CD4-positive, CD25-positive, alpha-beta regulatory T cell (primary cell): ENCODE measurements at places on chromosomes 6 and 20. TPM values are rescaled to one million over a fixed set of nuclear protein-coding genes. Genes with fewer than 3 reads are reported as not detected.

HFE gene
- 2.5 TPM for polyA plus RNA-seq

DNA sequence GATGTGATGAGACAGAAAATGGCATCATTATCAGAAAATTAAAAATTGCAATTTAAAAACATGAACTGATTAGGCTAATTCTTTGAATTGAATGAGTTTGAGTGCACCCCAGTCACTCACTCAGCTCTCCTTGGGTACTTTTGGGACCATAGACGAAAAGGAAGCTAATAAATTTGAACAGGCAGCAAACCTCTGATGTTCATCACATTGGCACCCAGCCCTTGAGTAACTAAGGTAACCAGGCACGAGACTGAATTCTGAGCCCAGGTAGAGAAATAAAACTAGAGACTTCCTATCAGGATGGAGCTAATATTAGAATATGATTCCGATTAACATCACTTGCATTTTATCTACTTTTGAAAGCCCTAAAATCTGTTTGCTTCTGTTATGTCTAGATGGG lies 80.9 kb upstream of the ISM1 start:
- no peak for DNase-seq
- H3K27ac ChIP-seq, result no peak overlapping the region
- no peaks in the 10 kb centered on the region for H3K4me1 ChIP-seq
- H3K4me3 ChIP-seq, result no peak overlapping the region
- H3K27me3 ChIP-seq, result no peaks in the 10 kb centered on the region
- H3K36me3 ChIP-seq, result no peaks in the 10 kb centered on the region

DNA sequence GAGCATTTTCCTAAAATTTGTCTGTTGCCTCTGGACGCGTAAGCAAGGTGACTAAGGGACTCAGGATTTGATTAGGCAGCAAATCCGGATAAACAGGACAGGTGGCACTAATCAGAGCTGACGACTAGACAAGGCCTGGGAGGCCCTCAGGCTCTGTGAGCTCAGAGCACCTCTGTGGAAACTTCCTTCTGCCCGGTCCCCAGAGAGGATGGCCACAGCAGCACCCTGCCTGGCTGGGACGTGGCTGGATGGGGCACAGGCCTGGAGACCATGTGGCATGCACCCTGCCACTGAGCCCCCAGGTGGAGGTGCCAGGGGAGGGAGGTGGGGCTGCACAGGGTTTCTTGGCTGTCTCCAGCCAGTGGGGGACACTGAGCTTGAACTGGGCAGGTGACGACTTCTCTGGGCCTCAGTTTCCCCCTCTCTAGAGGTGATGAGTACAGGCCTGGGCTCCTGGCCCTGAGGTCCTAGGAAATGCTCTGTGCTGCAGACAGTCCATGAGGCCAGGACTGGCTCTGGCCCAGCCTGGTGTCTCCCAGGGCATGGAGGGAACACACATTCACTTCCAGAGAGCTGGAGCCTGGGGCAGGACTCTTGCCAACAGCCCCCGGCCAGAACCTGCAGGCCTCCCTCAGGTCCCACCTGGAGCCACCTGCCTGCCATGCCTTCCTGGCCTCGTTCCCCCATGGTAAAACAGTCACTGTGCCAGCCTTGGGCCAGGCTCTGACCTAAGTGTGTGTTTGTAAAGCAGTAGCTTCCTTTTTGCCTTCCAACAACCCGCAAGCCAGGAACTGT lies 39.6 kb upstream of the STX16 start:
- no peaks in the 10 kb centered on the region for H3K4me1 ChIP-seq
- H3K4me3 ChIP-seq, result no peak overlapping the region
- H3K27me3 ChIP-seq, result no peaks in the 10 kb centered on the region
- DNase-seq, result no peak

GRCh38 chr6:119277052-119277451 lies 72.5 kb downstream of the MAN1A1 start:
- no peaks in the 10 kb centered on the region for H3K36me3 ChIP-seq
- no peak overlapping the region for H3K4me3 ChIP-seq
- H3K27me3 ChIP-seq, result no peaks in the 10 kb centered on the region
- H3K27ac ChIP-seq, result no peak overlapping the region
- DNase-seq, result no peak

DNA sequence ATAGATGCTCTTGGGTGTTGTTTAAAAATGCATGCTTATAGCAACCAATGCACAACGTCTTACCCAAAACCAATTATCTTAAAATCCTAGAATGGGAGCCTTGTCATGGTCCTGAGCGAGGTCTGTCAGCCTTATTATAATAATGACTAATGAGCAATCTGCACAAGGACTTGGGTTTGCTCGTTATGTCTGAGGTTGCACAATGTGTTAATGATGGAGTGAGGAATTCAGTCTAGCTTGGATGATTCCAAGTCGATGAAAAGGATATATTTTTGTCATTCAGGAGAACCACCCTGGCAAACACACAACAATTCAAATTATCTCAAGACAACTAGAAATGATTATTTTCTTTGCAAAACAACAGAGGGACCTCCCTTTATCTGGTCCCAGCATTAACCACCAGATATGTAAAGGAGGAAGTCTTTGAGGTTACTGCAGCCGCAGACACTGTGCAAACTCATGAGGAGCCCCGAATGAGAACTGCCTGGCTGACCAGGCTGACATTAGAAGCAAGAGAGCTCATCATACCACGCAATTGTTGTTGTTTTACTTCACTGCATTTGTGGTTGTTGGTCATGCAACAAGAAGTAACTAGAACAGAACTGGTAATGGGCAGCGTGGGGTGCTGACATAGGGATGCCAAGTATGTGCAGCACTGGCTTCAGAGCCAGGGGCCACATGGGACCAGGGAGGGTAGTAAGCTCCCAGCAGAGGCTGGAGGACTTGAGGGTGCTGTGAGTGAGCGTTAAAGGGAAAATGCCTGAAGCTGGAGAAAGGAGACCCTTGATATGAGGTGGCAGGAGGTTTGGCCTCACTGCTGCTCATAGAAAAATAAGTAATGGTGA lies 488.3 kb downstream of the CDH26 start:
- H3K4me3 ChIP-seq, result no peak overlapping the region
- H3K4me1 ChIP-seq, result peaks cover 9% of the 10 kb centered on the region
- H3K27ac ChIP-seq, result no peak overlapping the region
- DNase-seq, result no peak
- no peaks in the 10 kb centered on the region for H3K36me3 ChIP-seq

DNA sequence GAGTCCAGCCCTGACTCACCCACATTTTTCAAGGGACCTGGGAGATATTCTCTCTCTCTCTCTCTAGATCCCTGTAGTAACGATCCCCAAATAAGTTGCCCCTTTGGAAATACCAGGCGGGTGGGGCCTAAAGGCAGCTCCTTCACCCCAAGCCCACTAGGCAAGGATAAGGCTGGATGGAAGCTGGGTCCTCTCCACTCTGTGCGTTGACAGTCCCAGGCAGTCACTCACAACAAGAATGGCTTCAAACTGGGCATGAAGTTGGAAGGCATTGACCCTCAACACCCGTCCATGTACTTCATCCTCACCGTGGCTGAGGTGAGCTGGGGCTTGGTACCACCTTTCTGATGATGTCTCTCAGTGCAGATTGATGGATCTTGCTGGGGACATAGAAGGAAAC lies 21.6 kb downstream of the L3MBTL1 start:
- H3K36me3 ChIP-seq, result no peaks in the 10 kb centered on the region
- DNase-seq, result no peak
- H3K27me3 ChIP-seq, result no peaks in the 10 kb centered on the region
- H3K27ac ChIP-seq, result no peak overlapping the region
- no peak overlapping the region for H3K4me3 ChIP-seq
- H3K4me1 ChIP-seq, result no peaks in the 10 kb centered on the region

PLG gene
- not detected for polyA plus RNA-seq

TAGAP gene
- polyA plus RNA-seq, result 105 TPM

GRCh38 chr6:4603291-4603690 lies 172.9 kb upstream of the CDYL start:
- no peaks in the 10 kb centered on the region for H3K27me3 ChIP-seq
- no peak overlapping the region for H3K4me3 ChIP-seq
- H3K27ac ChIP-seq, result no peak overlapping the region
- H3K4me1 ChIP-seq, result no peaks in the 10 kb centered on the region
- H3K36me3 ChIP-seq, result no peaks in the 10 kb centered on the region
- DNase-seq, result no peak

SRMS gene
- not detected for polyA plus RNA-seq

GRCh38 chr6:83369692-83370091 lies 61.2 kb downstream of the ME1 start:
- no peaks in the 10 kb centered on the region for H3K4me1 ChIP-seq
- H3K27me3 ChIP-seq, result no peaks in the 10 kb centered on the region
- H3K27ac ChIP-seq, result no peak overlapping the region
- no peak for DNase-seq

GRCh38 chr6:109165392-109165974 lies 70.2 kb downstream of the CEP57L1 start:
- DNase-seq, result no peak
- H3K27ac ChIP-seq, result no peak overlapping the region
- no peaks in the 10 kb centered on the region for H3K36me3 ChIP-seq
- no peaks in the 10 kb centered on the region for H3K4me1 ChIP-seq

NMBR gene
- not detected for polyA plus RNA-seq

GRCh38 chr6:2037237-2037926 lies 208.0 kb downstream of the GMDS start:
- peaks cover 19% of the 10 kb centered on the region for H3K4me1 ChIP-seq
- no peaks in the 10 kb centered on the region for H3K27me3 ChIP-seq
- no peak for DNase-seq
- H3K36me3 ChIP-seq, result no peaks in the 10 kb centered on the region
- no peak overlapping the region for H3K4me3 ChIP-seq

DNA sequence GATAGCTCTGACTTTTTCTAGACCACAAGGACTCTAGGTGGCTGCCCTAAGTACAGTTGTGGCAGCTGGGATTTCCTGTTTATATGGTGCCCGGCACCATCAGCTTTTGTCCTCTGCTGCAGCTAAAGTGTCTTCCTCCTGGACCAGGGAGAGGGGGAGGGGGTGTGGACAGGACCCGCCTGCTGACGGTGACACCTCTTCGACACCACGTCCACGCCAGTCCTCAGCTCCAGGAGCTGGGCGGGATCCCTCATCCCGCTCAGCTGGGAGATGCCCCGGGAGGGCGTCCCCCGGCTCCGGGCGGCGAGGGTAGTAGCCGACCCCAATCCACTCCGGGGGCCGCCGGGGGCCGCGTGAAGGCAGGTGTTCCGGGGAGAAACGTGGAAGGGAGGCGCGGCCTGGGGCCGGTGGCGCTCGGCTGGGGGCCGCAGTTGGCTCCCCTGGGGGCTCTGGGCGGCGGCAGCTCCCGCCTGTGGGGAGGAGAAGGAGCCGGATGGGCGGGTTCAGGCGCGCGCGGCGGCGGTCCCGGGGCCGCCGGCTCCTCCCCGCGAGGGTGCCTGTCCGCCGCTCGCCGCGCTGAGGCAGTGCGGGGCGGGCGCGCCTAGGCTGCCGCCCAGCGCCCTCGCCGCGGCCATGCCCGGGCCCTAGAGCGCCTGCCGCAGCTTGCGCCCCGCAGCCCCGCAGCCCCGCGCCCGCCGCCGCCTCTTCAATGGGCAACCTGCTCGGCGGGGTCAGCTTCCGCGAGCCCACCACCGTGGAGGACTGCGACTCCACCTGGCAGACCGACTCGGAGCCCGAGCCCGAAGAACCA lies at the start of gene OGFRL1:
Gene OGFRL1, plus strand, starts transcription at position 584 of the 811 bp plus-strand sequence. Its CDS starts 126 bp downstream, at position 710.
- H3K4me3 ChIP-seq, result peak within 1 kb of the TSS; percentile 75
- H3K36me3 ChIP-seq, result no peaks in the 10 kb centered on the region
- no peaks in the 10 kb centered on the region for H3K27me3 ChIP-seq
- peak within 1 kb of the TSS; percentile 63 for H3K27ac ChIP-seq

GRCh38 chr6:161918628-161919205 lies 644.9 kb upstream of the AGPAT4 start:
- no peak for DNase-seq
- H3K4me1 ChIP-seq, result no peaks in the 10 kb centered on the region

GRCh38 chr6:116426551-116426950 lies 34.6 kb upstream of the CALHM6 start:
- H3K4me1 ChIP-seq, result no peaks in the 10 kb centered on the region
- no peaks in the 10 kb centered on the region for H3K27me3 ChIP-seq
- H3K27ac ChIP-seq, result no peak overlapping the region
- H3K36me3 ChIP-seq, result no peaks in the 10 kb centered on the region

AVP gene
- polyA plus RNA-seq, result not detected

DNA sequence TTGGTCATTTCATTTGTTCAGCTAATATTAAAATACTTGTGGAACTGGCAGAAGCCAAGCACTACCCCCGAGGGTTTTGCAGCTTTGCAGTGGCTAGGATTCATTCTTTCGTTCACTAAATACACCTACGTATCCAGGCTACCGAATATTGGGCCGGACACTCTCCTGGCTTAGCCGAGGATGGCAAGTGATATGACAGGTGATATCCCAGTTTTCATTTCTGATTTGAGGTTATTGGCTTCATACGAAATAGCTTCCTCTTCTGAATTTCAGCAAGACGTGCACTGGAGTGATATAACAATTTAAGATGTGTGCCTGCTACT lies 536 bp upstream of the MTFR2 start:
- H3K27ac ChIP-seq, result no peak overlapping the region
- H3K4me3 ChIP-seq, result peak overlapping the region; percentile 96
- no peaks in the 10 kb centered on the region for H3K27me3 ChIP-seq
- no peaks in the 10 kb centered on the region for H3K36me3 ChIP-seq
- peaks cover 17% of the 10 kb centered on the region for H3K4me1 ChIP-seq

COL21A1 gene
- not detected for polyA plus RNA-seq

- H3K27me3 ChIP-seq, result peaks cover 15% of the 10 kb centered on the region
- no peak overlapping the region for H3K27ac ChIP-seq
- H3K36me3 ChIP-seq, result no peaks in the 10 kb centered on the region
- DNase-seq, result no peak
Measured at GRCh38 chr20:45626540-45626939, 3.0 kb upstream of the WFDC10A start.

DNA sequence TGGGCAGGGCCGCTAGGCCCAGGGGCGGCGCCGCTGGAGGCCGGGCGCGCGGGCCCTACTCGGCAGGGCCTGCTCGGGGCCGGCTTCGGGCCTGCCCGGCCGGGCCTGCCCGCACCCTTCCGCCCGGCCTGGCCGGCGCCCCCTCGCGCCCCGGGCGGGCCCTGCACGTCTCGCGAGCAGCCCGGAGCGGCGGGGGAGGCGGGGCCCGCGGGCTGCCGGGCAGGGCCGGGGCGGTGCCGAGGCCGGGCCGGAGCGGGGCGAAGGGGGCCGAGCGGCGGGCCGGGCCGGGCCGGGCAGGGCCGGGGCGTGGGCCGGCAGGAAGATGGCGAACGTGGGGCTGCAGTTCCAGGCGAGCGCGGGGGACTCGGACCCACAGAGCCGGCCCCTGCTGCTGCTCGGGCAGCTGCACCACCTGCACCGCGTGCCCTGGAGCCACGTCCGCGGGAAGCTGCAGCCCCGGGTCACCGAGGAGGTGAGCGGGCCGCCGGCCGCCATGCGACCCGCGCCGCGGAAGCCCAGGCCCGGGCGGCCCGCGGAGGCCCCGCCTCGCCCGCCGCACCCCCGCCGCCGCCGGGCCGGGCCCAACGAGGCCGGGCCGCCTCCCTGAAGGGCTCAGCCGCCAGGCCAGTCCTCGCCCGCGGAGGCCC lies at the start of gene NPEPL1:
Gene NPEPL1, plus strand, starts transcription at position 222 of the 647 bp plus-strand sequence. Its CDS starts 101 bp downstream, at position 323.
- H3K4me3 ChIP-seq, result no peak within 1 kb of the TSS
- H3K27me3 ChIP-seq, result no peaks in the 10 kb centered on the region
- peak within 1 kb of the TSS; percentile 61 for H3K27ac ChIP-seq
- peaks cover 8% of the 10 kb centered on the region for H3K4me1 ChIP-seq
- peak; percentile 63 for DNase-seq

DNA sequence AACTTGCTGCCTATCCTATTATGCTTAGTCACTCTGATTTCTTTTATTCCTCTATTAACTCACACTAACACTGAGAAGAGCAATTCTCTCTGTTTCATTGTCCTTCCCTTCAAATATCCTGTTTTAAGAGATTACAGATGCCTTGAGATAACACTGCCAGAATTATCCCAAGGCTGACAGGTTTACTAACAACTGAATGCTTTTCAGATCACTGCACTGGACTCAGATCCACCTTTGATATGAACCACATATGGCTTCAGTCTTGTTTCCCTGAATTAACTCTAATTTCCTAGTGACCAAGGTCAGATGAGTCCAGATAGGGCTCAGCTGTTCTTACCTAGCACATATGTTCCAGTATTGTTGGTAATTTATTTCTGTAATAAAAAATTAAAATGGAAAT lies 633.1 kb downstream of the GRIK2 start:
- no peak overlapping the region for H3K27ac ChIP-seq
- H3K36me3 ChIP-seq, result no peaks in the 10 kb centered on the region
